ENCODE measurements at places on chromosomes 12 and 14. TPM values are rescaled to one million over a fixed set of nuclear protein-coding genes. Genes with fewer than 3 reads are reported as not detected.

TAS2R31 gene
- 3.4 TPM for total RNA-seq

PLEKHH1 gene
- not detected for total RNA-seq

INHBC gene
- not detected for total RNA-seq

MYRFL gene
- not detected for total RNA-seq

SYCP3 gene
- total RNA-seq: 0.29 TPM

FITM1 gene
- total RNA-seq: 1.4 TPM

PMCH gene
- total RNA-seq: not detected

ALX1 gene
- not detected for total RNA-seq

PTPRB gene
- total RNA-seq: not detected

CLEC2D gene
- total RNA-seq: 173 TPM

TAC3 gene
- total RNA-seq: not detected

ERBB3 gene
- 0.60 TPM for total RNA-seq

SLC15A5 gene
- total RNA-seq: not detected

SLC41A2 gene
- 2.9 TPM for total RNA-seq

KRT85 gene
- total RNA-seq: not detected

FKBP3 gene
- total RNA-seq: 31.4 TPM

SLC6A12 gene
- not detected for total RNA-seq

ST8SIA1 gene
- 7.6 TPM for total RNA-seq

NTN4 gene
- total RNA-seq: 7.6 TPM

PTGER2 gene
- total RNA-seq: 40.5 TPM

APEX1 gene
- total RNA-seq: 113 TPM

RNF212B gene
- not detected for total RNA-seq

ANO2 gene
- total RNA-seq: not detected

TDRD9 gene
- total RNA-seq: 1.0 TPM

GALNT9 gene
- total RNA-seq: not detected

CCDC85C gene
- 8.3 TPM for total RNA-seq

REM2 gene
- 8.7 TPM for total RNA-seq

LTB4R2 gene
- total RNA-seq: 23.3 TPM

RIPK3 gene
- total RNA-seq: 22.7 TPM

AQP6 gene
- total RNA-seq: not detected

TTC9 gene
- 8.2 TPM for total RNA-seq

TWF1 gene
- total RNA-seq: 60.7 TPM

ASCL1 gene
- not detected for total RNA-seq

LGR5 gene
- not detected for total RNA-seq

All from T-helper 17 cell (primary cell).